ENCODE measurements at places on chromosomes 12 and 14. TPM values are rescaled to one million over a fixed set of nuclear protein-coding genes. Genes with fewer than 3 reads are reported as not detected.

Gene NOS1
- 0.40 TPM for total RNA-seq

Gene OR10P1
- total RNA-seq = not detected

Gene ACOT6
- total RNA-seq = not detected

Gene TSPAN19
- not detected for total RNA-seq

Gene IQSEC3
- not detected for total RNA-seq

Gene NINJ2
- total RNA-seq = 0.66 TPM

Data from A549 treated with ZK216348 at 1 μM for 4 hours (cell line).